ENCODE measurements at places on chromosomes 7 and 10. TPM values are rescaled to one million over a fixed set of nuclear protein-coding genes. Genes with fewer than 3 reads are reported as not detected.
A peak's percentile ranks its signal among the peaks of the same experiment; 100 is the strongest.

LRRN3 gene
- 0.14 TPM for polyA plus RNA-seq

PCGF5 gene
- polyA plus RNA-seq = 93.0 TPM

SLC26A5 gene
- not detected for polyA plus RNA-seq

NKX2-3 gene
- polyA plus RNA-seq = not detected

WEE2 gene
- not detected for polyA plus RNA-seq

SNX13 gene
- polyA plus RNA-seq = 21.4 TPM

ZNF789 gene
- polyA plus RNA-seq = 7.3 TPM

GRCh38 chr10:60234551-60234950 lies 155.1 kb downstream of the ANK3 start:
- H3K4me3 ChIP-seq = no peak overlapping the region
- H3K36me3 ChIP-seq = no peaks in the 10 kb centered on the region
- no peak for DNase-seq
- peak overlapping the region; percentile 12 for H3K27ac ChIP-seq
- H3K27me3 ChIP-seq = no peaks in the 10 kb centered on the region
- H3K4me1 ChIP-seq = peaks cover 76% of the 10 kb centered on the region

DNA sequence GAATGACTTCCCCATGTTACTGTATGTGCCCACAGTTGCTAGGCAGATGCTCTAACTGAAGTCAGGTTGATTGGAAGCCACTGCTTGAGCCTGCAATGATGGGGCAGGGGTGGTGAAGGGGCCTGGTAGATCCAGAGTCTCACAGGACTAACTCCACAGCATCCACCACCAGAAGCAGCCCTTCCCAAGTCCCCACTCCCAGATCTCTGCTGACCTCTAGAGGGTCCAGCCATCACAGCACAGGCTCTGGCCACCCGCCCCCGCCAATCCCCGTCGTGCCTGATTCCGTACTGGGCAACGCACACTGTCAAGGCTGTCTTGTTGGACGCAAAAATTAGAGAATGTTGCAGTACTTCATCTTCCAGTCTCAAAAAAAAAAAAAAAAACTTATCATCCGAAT lies 136.8 kb upstream of the PDE1C start:
- no peak overlapping the region for H3K27ac ChIP-seq
- H3K36me3 ChIP-seq = no peaks in the 10 kb centered on the region
- no peak overlapping the region for H3K4me3 ChIP-seq
- peaks cover 5% of the 10 kb centered on the region for H3K27me3 ChIP-seq
- no peak for DNase-seq
- H3K4me1 ChIP-seq = peaks cover 5% of the 10 kb centered on the region

DNA sequence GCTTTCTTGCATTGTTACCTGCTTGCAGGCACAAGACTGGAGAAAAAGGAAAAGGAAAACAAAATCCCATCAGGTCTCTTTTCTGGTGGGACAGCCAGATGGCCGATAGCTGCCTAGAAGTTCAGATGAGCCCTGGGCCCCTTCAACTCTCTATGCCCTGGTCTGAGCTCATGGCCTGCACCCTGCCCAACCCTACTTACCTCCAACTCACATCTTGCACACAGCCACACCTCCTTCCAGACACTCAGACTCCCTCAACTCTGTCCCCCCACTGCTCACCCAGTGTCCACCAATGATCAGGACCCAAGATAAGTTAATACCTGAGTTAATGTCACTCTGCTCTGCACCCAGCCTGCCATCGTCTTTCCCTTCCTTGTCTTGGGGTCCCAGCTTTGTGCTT lies 10.9 kb downstream of the RBP3 start:
- peaks cover under 1% of the 10 kb centered on the region for H3K27me3 ChIP-seq
- no peak for DNase-seq

- H3K4me3 ChIP-seq = no peak overlapping the region
- H3K4me1 ChIP-seq = no peaks in the 10 kb centered on the region
These were observed 190.0 kb downstream of the KCND2 start for GRCh38 chr7:120462991-120463390.

GRCh38 chr7:54336800-54337199 lies 205.4 kb upstream of the VSTM2A start:
- no peak for DNase-seq
- no peaks in the 10 kb centered on the region for H3K27me3 ChIP-seq
- no peaks in the 10 kb centered on the region for H3K36me3 ChIP-seq
- H3K27ac ChIP-seq = no peak overlapping the region
- H3K4me3 ChIP-seq = no peak overlapping the region

DNA sequence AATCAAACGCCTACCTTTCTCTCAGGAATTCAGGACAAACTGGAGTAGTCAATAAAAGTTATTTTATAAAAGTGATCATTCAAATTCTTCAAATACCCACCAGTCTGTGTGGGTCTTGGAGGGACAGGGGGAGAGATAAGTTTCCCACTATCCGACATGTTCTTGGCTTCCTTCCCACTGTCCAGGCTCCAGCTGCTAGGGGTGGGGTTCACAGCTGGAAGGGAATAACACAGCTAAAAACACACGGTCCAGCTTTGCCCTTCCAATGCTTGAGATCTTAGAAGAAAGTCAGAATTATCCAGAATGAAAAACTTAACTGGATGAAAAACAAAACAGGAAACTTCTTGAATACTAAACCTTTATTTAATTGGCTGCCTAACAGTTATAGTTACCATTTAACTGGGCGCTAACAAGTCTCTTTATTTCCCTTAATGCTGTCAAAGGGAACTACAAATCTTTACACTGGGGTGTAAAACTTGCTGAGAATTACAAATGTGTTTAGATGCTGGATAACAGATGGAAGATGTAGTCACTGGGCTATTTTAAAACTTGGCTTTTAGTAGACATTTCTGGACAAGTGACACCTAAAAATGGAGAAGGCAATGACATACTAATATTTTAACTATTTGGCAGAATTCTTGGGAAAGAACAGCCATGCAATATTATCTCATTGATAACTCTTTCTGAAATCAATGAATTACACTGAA lies 172.8 kb upstream of the IMMP2L start:
- no peaks in the 10 kb centered on the region for H3K36me3 ChIP-seq
- H3K27me3 ChIP-seq = no peaks in the 10 kb centered on the region
- no peak overlapping the region for H3K27ac ChIP-seq

- H3K27ac ChIP-seq = no peak overlapping the region
- H3K4me3 ChIP-seq = no peak overlapping the region
- H3K36me3 ChIP-seq = no peaks in the 10 kb centered on the region
- DNase-seq = no peak
- peaks cover 25% of the 10 kb centered on the region for H3K4me1 ChIP-seq
These were observed 13.8 kb upstream of the RFC2 start for GRCh38 chr7:74267756-74268565.

DNA sequence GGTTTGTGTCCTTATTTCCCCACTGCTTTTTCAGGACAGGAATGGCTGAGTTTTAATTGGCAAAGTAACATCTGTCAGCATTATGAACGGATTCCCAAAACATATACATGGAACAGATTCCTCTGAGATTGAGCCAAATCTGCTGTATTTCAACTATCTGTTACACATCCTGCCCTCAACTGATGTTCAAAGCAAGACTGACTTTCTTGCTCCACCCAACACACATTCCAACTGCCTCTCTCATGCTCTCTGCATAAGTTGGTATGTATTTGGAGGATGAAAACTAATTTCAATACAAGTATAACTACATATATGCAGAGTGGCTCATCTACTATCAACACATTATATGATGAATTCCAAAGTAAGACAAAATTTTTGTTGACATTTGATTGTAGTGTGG lies 342.2 kb downstream of the GATA3 start:
- no peak for DNase-seq
- H3K4me3 ChIP-seq = no peak overlapping the region
- H3K27me3 ChIP-seq = peaks cover 13% of the 10 kb centered on the region
- no peaks in the 10 kb centered on the region for H3K4me1 ChIP-seq

- no peak overlapping the region for H3K4me3 ChIP-seq
- no peaks in the 10 kb centered on the region for H3K27me3 ChIP-seq
- H3K36me3 ChIP-seq = no peaks in the 10 kb centered on the region
- H3K27ac ChIP-seq = no peak overlapping the region
These were observed 1010.9 kb upstream of the PHF14 start for GRCh38 chr7:9962742-9963141.

DNA sequence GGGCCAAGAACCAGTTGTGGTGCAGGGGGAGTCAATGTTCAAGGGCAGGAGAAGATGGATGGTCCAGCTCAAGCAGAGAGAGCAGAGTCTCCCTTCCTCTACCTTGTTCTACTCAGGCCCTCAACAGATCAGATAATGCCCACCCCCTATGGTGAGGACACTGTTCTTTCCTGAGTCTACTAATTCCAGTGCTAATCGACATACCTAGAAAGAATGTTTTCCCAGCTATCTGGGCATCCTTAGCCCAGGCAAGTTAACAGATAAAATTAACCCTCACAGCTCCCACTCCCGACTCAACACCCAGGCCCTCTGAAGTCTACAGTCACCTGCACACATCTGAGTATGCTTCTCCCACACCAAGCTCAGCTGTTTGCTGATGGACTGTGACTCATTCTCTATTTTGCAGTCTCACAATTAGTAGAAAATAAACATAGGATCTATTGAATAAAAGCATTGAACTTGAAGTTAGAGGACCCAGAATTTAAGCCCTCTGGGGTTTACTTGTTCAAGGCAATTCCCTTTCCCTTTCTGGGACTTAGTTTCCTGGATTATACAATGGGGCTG lies 17.1 kb downstream of the COL13A1 start:
- H3K36me3 ChIP-seq = no peaks in the 10 kb centered on the region
- DNase-seq = no peak
- H3K27ac ChIP-seq = no peak overlapping the region

DNA sequence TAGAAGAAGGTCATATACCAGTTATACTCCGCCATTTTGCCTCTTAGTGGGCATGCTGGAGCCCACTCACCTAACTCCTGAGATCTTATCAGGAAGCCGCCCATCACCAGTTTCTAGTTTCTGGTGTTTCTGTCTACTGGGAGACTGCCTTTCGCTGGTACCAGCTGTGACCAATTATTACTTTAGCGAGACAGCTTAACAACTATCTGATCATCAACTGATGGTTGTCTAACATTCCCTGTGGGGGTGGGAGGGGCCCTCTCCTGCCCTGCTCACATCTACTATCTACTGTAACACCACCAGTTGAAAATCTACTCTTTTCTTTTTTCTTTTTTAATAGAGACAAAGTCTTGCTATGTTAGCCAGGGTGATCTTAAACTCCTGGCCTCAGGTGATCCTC lies 46.2 kb upstream of the C10orf67 start:
- no peaks in the 10 kb centered on the region for H3K36me3 ChIP-seq
- H3K4me3 ChIP-seq = no peak overlapping the region
- no peaks in the 10 kb centered on the region for H3K4me1 ChIP-seq
- H3K27me3 ChIP-seq = no peaks in the 10 kb centered on the region
- no peak for DNase-seq
- no peak overlapping the region for H3K27ac ChIP-seq

GRCh38 chr10:12344375-12345110 lies 4.8 kb upstream of the CAMK1D start:
- H3K4me1 ChIP-seq = peaks cover 57% of the 10 kb centered on the region
- H3K27ac ChIP-seq = peak overlapping the region; percentile 78
- H3K36me3 ChIP-seq = no peaks in the 10 kb centered on the region
- no peaks in the 10 kb centered on the region for H3K27me3 ChIP-seq
- no peak overlapping the region for H3K4me3 ChIP-seq

DNA sequence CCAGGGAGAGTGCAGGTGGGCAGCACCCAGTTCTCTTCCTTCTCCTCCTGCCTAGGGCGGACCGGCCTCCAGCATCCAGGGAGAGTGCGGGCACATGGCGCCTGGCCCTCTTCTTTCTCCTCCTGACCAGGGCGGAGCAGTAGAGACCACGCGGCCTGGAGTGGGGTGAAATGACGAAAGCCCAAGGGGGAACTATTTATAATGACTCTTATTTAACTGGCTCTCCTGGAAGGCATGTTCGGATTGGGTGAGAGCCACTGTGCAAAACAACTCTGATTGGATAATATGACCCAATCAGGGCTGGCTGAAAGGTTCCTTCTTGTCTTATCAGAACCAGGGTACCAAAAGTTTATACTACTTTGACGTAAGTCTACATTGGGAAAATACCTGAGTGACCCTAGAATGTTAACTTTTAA lies 63.1 kb downstream of the ZNF37A start:
- no peak for DNase-seq
- no peaks in the 10 kb centered on the region for H3K36me3 ChIP-seq
- H3K27ac ChIP-seq = no peak overlapping the region
- H3K27me3 ChIP-seq = peaks cover 4% of the 10 kb centered on the region

DNA sequence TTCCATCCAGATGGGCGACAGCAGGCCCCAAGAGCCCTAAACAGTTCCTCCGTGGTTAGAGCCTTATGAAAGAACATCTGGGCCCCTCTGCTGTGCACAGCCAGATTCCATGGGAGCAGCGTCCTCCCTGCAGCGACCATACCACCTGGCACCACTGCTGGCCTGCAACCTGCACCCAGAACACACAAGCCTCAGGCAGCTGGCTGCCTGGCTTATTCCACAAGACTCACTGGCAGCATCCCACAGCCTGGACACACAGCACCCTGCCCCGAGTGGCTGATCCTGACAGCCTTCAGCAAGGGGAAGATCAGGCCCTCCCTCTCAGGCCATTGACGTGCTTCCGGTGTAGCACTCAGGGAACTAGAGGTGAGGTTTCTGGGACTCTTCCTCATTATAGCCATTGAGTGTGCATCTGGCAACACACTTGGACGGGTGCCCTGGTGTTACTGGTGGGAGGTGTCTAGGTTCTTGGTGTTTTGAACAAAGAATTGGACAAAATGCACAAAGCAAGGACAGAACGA lies 33.7 kb upstream of the ERCC6 start:
- no peak overlapping the region for H3K4me3 ChIP-seq
- no peak overlapping the region for H3K27ac ChIP-seq
- no peaks in the 10 kb centered on the region for H3K36me3 ChIP-seq
- DNase-seq = no peak
- peaks cover 33% of the 10 kb centered on the region for H3K27me3 ChIP-seq

DNA sequence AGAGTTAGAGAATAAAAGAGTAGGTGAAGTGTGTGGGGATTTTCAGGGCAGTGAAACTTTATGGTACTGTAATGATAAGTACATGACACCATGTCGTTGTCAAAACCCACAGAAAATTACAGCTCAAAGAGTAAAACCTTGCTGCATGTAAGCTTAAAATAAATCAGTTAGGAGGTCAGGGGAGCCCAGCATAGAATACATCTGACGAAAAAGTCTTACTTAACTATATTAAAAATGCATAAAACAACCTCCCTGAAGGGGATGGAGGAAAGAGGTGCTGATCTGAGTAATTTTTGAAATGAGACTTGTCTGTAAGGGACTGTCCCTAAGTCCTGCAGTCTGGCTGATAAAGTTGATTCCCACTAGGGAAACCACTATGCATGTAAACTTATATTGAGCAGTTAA lies 49.8 kb upstream of the AKR1E2 start:
- no peaks in the 10 kb centered on the region for H3K4me1 ChIP-seq
- DNase-seq = no peak

- H3K27me3 ChIP-seq = peaks cover 8% of the 10 kb centered on the region
- no peak overlapping the region for H3K4me3 ChIP-seq
- peaks cover 7% of the 10 kb centered on the region for H3K4me1 ChIP-seq
- no peak overlapping the region for H3K27ac ChIP-seq
These were observed 15.6 kb downstream of the ARHGAP21 start for GRCh38 chr10:24708081-24708480.
